ENCODE measurements at places on chromosomes 13 and 19.
A peak's percentile ranks its signal among the peaks of the same experiment; 100 is the strongest.

DNA sequence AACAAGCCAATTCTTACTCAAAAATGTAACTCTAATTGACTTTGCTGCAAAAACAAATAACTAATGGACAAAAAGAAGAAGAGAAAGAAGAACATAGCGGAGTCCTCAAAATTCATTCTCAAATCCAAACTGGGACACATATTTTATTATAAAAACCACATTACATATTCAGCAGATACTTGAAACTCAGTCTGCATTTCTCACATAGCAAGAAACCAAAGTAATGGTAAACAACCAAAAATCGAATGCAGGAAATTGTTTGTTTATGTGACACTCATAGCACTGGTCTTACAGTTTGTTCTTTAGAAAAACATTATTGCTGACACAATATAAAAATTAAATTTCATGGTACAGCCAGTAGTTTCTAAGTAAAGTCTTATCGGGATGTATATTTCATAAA, 789.8 kb downstream of the SLITRK6 start:
- DNase-seq: no peak

DNA sequence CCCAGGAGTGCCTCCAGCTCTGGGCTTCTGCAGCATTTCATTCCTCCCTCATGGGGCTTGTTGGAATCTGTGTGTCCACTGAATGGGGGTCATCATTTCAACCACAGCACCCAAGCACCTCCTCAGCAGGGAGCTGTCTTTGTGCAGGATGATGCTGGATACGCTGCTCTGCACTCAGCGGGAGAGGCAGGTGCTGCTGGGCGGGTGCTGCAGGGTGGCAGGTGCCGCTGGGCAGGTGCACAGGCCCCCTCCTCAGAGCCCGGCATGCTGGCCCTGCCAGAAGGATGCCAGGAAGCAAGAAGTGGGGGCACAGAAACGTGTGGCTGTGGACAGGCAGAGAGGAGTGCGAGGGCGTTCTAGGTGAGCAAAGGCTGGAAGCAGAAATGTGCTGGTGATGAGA, 121.8 kb upstream of the VSTM2B start:
- DNase-seq: no peak

DNA sequence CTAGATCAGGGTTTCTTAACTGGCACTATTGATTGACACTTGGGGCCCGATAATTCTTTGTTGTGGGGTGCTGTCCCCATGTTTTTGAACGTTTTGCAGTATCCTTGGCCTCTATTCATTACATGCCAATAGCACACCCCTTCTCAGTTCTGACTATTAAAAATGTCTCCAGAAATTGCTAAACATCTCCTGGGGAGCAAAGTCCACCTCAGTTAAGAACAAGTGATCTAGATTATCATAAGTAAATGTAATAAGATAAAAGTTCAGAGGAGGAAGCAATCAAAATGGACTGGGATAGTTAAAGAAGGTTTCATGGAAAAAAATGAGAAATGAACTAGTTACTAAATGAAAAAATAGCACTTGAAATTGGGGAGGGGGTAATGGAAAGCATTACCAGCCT, 98.1 kb upstream of the MIR17HG start:
- DNase-seq: no peak

GRCh38 chr13:72314210-72314609, 413.2 kb downstream of the MZT1 start:
- no peak for DNase-seq

DNA sequence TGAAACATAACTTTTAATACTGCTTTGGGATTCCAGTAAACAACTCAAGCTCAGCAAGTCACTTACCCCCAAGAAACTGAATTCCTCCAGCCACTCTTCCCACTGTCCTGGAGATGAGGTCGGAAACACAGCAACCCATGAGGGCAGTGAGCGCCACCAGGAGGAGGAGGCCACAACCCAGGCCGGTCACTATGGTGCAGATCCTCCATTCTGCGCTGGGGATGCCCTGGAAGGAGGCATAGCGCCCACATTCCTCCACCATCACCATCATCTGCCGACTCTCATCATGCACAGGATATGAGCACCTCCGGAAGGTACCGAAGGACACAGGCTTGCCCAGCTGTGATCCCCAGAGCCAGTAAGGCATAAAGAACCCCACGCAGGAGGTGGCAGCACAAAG, 2.2 kb downstream of the LHFPL6 start:
- no peak for DNase-seq

DNA sequence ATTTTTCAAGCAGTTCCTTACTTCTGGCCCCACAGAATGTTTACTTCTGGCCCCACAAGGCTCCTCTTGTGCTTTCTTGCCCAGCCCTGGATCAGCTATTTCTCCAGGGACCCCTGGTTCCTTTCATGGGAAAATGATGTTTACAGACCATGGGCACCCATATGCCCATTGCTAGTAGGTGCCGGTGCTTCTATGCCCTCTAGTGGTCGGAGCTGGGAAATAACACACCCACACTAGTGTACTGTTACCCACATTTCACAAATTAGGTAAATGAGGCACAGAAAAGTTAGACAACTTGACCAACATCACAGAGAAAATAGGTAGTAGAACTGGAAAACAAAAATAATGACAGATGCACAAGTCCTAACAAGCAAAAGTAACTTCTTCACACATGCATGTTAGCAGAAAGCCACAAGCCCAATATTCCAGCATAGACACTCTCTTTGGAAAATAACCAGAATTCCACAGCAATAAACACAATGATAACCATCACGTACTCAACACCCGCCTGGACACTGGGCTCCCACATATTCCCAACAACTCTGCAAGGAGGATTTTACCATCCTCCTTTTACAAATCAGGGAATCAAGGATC, 1.3 kb upstream of the CEACAM6 start:
- DNase-seq: peak; percentile 73

DNA sequence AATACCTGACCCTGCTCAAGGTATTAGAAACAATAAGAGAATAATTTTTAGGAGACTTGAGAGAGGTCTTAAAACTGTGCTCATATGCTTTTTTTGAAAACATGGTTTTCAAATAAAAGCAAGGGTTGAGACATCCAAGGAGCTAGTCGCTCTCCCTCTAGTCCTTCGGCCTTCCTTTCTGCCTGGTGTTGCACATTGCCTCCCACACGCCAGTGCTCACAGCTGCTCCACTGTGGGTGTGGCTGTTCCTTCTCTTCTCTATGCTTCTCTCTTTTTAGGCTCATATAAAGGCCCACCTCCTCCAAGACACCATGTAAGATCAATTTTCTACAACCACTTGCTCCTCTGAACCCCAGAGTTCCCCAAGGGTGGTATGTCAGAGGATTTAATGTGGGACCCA, 352.6 kb downstream of the ENOX1 start:
- no peak for DNase-seq

GRCh38 chr13:113888701-113889330, 24.9 kb upstream of the GAS6 start:
- DNase-seq: no peak

DNA sequence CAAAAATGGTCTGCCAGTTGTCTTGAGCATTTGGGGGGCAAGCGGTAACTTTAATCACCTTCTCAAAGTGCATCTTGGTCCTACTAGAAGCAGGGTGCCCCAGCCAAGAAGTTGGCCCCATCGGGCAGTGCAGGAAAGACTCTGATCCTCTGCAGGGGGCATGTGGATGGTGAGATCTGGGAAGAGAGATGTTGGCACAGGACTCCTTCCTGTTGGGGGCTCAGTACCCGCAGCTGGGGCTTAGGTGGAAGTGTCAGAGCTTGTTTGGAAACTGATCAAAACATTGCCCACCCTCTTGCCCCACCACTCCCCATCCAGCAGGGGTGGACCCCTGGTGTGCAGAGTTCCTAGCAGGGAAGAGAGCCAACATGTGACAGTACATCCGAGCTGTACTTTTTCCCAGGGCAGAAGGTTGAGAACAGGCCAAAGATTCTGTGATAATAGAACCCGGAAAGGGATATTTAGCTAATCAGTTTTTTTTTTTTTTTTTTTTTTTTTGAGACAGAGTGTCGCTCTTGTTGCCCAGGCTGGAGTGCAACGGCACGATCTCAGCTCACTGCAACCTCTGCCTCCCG, 8.8 kb downstream of the RRAS start:
- DNase-seq: no peak

- no peak for DNase-seq
Measured at GRCh38 chr13:98880677-98881076, 97.2 kb downstream of the DOCK9 start.

DNA sequence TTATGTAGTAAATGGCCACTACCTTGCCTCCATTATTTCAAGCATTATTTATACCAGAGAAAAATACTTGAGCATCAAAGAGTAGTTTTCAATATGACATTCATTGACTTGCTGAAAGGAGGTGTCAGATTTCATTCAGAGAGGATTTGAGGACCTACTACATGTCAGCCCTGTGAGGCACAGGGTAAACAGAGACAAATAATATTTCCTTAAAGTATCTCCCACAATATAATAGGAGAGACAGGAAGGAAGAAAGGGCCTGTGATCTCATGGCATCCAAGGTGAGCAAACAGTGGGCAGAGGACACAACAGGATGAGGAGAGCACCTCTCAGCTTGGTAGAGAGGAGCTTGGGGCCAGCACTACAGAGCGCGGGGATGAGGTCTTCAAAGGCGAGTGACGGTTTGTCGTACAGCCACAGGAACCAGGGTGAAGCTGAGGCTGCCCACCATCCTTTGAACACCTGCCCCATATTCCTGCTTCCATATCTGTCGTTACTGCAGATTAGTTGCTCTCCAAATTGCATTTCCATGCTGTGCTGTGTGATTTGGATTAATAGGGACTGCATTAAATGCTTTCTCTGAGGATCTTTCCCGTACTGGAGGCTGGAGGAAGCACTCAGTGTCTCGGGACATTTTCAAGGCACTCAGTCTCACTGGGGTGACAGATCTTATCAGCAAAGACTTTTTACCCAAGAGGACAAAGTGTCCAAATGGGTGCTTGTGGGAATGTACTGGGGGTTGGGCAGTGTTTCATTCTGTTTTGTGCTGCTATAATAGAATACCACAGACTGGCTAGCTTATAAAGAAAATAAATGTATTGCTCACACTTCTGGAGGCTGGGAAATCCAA, 59.2 kb downstream of the GJA3 start:
- no peak for DNase-seq

GRCh38 chr13:61880578-61881283, 465.1 kb upstream of the PCDH20 start:
- no peak for DNase-seq

- no peak for DNase-seq
Measured at GRCh38 chr13:46683676-46684260, 113.2 kb downstream of the ESD start.

DNA sequence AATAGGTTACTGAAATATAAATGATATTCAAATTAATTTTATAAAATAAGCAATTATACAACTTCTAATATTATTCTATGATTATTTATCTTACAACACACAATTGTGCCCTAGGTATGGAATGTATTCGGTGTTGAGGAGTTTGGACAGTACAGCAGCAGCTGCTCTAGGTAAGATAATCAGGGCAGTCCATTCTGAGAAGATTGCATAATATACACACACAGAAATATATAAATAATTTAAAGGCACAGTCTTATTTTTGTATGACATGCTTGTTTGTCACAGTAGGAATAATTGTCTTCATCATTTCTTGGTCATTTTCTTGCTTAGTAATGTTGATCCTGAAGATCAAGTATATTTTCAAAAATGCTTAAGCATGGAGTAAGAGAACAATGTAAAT, 849.4 kb upstream of the MIR17HG start:
- DNase-seq: no peak

GRCh38 chr19:48625891-48626327, 6.6 kb downstream of the SPHK2 start:
- DNase-seq: no peak

GRCh38 chr13:41460930-41461329, 3.6 kb downstream of the RGCC start:
- no peak for DNase-seq

- no peak for DNase-seq
Measured at GRCh38 chr13:34044660-34045080, 226.7 kb downstream of the RFC3 start.

DNA sequence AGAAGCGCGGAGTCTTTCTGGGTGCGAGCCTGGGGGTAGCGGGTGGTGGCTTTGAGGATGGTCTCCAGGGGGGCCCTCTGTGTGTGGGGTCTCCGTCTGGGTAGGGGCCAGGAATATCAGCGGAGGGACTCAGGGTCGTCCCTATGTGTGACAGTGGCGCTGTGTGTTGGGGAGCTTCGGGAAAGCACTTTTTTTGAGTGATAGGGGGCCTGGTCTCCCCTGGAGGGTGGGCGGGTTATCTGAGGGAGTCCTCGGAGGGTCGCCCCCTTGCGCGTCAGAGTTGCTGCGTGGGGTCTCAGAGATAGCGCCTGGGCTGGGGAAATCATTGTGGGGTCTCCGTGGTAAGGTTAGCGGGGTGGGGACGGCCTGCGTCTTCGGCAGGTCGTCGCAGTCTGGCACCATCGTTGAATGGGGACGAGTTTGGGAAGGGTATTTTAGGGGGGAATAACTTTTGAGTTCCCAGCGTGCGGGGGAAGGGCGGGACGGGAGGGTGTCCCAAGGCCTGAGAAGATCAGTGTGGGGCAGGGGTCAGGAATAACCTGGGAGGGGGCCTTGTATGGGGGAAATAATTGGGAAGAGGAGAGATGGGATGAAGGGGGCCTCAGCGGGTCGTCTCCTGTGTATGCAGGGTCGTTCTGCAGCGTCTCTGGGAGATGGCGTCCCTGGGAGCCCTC, 857 bp downstream of the IER2 start:
- peak; percentile 16 for DNase-seq

DNA sequence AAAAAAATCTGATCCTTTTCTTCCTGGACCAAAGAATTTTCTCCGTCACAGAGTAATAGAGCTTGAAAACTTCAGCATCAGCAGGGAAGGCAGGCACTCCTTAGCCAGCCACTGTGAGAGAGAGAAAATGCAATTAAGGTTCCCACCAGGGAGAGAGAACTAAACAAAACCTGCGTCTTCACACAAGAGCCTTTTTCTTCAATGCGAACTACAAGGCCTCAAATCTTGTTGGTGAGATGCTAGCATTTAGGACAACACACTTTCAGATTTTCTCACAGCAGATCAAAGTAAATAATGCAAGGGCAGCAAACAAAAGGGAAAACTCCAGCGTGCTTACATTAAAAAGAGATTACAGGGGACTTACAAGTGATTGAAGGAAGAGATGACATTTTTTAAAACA, 80.1 kb downstream of the DACH1 start:
- DNase-seq: no peak

GRCh38 chr13:42745655-42746054, 35.7 kb upstream of the FAM216B start:
- DNase-seq: no peak

GRCh38 chr19:6779206-6779605, 6.7 kb downstream of the VAV1 start:
- DNase-seq: no peak

- DNase-seq: no peak
Measured at GRCh38 chr19:33366897-33367296, 6.6 kb upstream of the CEBPG start.

- DNase-seq: no peak
Measured at GRCh38 chr19:39471756-39472536, 8.7 kb upstream of the TIMM50 start.
